ENCODE measurements at places on chromosomes 1 and 21.

DNA sequence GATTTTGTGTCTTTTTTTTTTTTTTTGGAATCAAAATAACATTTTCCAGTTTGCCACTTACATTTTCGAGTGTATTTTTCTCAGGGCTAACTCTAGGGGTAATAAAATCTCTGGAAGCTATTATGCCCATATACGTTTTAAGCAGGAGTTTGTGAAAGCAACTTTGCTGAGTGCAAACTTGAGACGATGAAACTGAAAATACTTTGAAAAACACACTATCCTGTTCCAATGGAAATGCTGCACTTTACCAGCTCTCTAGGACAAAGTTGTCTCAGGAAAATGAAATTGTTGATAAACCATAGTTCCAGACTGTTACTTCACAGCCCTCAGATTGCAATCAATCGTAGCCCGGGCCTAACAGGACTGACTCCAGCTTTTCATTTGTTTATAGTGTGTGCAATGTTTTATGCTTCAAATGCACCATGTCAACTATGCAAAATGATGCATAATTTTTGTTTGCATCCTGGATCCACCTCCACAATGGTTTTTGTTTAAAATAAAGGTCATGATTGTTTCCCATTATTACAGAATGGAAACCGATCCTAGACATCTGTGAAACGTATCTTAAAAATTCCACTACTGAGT lies 220.6 kb upstream of the PKN2 start:
- DNase-seq = no peak

DNA sequence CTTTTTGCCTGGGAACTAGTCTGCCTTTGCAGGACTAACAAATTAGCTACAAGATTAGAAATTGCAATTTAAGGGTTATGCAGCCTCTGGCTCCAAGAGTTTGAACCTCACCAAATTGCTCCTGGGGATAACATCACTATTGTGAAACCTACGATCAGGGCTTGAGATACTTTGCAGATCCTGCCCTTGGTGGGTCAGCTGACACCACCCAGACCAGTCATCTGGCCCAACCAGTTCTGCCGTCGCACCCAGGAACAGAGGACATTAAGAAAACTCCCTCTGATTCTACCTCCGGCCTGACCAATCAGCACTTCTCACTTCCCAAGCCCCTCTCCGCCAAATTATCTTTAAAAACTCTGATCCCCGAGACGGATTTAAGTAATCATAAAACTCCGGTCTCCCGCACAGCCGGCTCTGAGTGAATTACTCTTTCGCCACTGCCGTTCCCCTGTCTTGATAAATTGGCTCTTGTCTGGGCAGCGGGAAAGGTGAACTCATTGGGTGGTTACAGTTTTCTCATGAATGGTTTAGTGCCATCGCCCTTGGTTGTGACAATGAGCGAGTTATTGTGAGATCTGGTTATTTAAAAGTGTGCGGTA lies 32.9 kb upstream of the B3GALT5 start:
- DNase-seq = no peak

- DNase-seq = no peak
Measured at GRCh38 chr1:150548632-150549495, at the start of gene ADAMTSL4. TSS of gene ADAMTSL4 (plus strand) at chr1:150549408. CDS start at chr1:150552289, 2,881 bp downstream.

DNA sequence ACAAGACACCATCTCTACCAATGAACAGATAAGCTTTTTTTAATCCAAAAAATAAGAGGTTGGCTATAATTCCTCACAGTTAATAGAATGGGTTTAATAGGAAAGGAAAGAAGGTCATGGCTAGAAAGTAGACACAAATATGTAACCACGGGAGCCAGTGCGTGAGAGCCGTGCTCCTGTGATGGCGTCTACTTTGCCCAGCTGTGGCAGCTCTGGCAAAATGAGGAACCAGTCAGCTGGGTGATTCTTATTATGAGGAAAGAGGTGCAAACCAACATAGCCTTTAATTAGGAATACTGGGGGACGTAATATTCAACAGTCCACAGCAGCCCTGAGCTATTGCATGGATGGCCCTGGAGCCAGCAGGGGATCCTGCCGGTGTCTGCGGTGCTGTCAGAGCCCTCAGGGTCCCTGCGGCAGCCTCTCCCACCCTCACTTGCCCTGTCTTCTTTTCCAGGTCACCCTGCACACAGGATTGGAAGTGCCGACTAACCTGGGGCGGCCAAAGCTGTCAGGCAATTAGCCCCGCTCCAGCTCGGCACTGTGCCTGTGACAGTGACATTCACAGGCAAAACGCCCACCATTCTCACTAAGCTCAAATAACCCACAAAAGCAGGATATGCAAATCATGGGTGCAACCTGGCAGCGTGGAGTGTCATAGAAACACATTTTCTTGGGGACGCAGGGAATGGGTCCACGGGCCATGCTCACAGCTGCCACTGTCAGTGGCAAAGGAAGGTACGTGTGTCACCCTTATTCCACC lies 25.9 kb upstream of the GNPAT start:
- no peak for DNase-seq

- no peak for DNase-seq
Measured at GRCh38 chr1:226581650-226582330, 33.2 kb downstream of the STUM start.

DNA sequence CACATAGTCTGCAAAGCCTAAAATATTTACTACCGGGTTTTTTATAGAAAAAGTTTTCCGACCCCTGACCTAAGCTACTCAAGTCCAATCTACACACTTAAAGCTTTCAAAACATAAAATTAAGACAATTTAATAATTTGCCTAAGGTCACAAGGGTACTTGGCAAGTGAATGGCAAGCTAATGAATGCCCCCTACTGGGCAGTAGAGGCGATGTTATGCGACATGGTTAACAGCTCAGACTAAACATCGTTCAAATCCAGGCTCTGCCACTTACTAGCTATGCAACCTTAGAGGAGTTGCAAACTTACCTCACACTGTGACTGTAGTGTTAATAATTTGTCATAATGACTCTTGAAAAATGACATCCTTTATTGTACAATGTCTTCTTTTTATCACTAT lies 317.2 kb upstream of the NFIA start:
- DNase-seq = no peak

DNA sequence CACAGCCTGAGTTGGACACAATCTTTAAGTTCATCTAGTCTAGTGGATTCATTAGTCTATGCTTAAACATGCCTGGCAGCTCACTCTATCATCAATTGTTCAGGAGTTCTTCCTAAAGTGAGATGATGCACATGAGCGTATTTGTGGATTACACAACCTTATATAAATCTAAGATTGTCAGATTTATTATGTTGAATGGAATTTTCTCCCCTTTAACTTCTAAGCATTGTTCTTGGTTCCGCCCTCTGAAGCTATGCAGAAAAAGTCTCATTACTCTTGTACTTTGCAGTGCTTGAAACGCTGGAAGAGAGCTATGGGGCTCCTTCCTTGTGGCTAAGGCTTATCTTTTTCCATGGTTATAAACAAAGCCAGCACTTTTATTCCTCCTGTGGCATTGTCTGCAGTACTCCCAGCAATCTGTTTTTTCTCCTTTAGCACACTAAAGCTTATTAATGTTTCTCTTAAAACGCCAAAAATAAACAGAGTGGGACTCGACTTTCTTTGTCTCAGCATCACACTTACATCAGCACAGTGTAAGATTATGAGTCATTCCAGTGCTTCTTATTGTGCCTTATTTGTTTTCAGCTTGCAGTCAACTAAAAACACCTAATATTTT lies 316.8 kb upstream of the CAMK1G start:
- DNase-seq = no peak

- DNase-seq = no peak
Measured at GRCh38 chr1:17011439-17012307, at the start of gene ATP13A2. TSS of gene ATP13A2 (minus strand) at chr1:17011928. CDS start at chr1:17011738, 190 bp downstream.

- no peak for DNase-seq
Measured at GRCh38 chr21:37374027-37374426, 7.5 kb downstream of the DYRK1A start.

DNA sequence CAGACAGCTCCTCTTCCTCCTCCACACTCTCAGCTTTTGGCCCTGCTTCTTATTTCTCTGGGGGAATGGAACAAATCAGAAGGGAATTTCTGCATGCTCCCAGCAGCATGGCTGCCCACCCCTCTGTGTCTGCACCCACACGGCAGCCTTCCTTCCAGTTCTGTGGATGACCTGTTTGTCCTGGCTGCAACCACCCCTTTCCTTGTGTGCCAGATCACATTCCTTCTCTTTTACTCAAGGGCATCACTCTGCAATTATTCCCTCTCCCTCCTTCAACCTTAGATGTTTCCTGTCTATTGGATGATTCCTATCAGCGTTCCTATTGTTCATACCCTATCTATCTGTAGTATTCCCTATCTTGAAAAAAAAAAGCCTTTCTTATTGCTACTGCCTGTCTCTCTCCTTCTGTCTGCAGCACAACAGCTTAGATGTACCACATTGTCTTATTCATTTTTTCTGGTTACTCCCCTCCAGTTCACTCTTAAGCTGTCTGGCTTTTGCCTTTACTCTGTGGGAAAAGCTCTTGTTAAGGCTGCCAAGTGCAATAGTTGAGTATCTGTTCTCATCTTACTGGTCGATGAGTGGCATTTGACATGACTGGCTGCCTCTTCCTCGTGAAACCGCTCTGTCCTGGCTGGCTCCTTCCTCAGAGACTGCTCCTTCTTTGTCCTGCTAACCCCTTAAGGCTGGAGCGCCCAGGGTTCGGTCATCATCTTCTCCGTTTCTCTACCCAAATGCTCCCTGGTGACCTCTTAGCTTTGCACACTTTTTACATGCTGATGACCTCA lies 351.1 kb downstream of the CAMTA1 start:
- no peak for DNase-seq

Data from GOT3 (cell line).